ENCODE measurements at places on chromosomes 6 and 20.

DNA sequence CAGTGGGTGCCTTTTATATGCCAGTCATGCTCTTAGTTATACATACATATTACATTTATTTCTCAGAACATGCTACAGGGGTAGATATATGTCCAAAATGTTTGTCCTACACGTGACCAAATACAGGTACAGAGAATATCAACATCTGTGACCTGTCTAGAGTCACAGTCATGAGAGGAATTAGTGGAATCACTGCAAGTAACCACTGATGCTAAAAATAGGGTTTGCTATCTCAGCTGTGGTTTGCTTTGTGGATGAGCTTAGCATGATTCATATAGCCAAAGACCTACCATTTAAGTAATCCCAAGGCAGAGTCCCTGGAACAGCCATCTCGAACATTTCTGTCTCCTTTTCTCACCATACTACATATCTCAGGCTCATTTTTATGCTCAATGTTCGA is 32.3 kb downstream of the GSTA3 start:
- DNase-seq = no peak

DNA sequence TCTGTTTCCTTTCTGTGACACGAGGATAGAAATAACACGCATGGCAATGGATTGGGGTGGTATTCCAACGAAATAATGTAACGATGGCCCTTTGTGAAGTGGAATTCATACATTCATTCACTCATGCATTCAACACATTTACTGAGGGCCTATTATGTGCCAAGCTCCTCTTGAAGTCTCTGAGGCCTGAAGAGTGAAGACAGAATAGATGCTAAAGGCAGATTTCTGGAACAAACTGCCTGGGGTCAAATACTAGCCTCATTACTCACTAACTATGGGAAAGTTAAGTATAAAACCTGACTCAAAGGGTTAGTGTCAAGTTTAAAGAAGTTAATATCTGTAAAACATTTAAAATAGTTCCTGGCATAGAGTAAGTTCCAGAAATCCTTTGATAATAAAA is 279.6 kb upstream of the SULF2 start:
- no peak for DNase-seq

DNA sequence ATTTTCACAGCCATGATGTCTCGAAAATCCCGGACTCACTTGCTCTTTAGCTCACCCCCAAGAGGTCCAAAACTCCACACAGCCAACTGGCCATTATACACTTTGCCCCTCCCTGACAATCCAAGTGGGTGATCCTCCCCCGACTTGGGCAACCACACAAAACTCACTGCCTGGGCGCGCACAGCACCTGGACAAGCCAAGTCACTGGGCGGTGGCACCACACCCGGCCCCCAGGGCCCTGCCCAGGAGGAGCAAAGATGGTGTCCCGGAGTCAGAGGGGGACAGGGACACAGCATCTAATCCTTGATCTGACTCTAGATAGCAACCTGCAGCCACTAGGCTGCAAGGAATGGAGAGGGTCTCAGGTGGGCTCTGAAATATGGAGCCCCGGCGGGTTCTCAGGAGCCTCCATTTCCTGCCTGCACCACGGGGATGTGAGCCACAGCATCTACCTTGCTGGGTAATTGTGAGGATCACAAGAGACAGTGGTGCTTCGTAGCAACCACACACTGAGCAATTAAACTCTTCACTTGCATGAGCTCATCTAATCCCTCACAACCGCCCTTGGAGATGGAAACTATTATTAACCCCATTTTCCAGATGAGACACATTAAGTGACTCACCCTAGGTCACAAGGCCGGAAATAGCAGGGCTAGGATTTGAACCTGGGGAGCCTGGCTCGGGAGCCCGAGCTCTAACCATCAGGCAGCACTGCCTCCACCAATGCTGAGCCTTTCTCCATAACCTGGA is 66.6 kb downstream of the BMP7 start:
- no peak for DNase-seq

- no peak for DNase-seq
Measured at GRCh38 chr6:148964467-148964866, 217.6 kb downstream of the UST start.

DNA sequence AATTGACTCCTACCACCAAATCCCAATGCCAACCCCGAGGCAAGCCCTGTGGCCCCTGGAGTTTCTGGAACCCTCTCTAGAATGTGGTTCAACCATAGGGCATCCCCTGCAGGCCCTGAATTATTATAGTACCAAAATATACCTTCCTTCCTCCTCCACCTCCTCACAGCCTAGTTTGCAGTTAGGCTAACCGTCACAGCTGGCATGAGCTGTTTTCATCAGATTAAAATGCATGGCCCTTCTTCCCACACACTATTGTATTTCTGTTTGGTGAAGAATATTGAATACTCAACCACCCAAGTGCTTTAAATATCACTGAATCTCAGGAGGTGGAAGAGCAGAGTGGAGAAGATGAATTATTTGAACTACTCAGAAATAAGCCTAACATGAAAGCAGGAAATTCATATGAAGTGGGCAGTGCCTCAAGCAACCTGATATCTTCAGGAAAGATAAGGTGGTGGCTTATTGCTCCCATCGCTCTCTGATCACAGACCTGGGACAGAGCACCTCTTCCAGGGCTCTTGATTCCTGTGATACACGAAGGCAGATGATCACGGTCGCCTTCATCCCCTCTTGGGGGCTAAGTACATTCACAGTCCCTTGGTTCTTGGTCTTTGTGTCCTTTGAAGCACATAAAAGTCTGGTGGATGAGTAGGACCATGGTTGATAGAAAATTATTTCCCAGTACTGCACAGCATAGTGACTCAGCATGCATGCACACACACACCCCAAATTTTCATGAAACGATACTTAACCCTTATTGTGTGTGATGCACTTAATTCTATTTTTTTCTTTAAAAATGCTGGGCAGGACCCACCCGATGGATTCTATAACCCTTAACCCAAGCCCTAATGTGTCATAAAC is 90.9 kb downstream of the PSMG4 start:
- no peak for DNase-seq

DNA sequence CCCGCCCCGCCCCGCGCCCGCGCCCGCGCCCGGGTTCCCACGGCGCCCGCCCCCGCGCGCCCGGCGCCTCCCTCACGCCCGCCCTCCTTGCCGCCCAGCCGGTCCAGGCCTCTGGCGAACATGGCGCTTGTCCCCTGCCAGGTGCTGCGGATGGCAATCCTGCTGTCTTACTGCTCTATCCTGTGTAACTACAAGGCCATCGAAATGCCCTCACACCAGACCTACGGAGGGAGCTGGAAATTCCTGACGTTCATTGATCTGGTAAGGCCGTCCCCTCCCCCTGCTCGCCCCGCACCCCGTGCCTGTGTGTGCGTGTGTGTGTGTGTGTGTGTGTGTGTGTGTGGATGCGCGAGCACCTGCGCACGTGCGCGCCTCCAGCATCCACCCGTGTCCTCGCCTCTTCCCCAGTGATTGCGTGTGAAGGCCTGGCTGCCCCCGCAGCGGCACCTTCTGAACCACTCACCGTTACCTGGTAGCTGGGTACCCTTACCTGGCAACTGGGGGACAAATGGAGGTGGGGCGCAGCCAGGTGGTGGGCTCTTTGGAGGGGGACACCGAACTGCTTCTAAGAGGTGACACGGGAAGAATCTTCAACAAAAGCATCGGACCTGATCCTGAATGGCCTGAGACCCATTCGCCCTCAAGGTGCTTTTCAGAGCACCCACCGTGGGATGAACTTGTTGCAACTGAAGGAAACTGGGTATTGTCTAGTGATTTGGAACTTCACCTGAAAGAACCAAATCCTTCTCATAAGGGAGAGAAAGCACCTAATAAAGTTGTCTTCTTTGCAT is at the start of gene AIG1:
Gene AIG1, plus strand, starts transcription at position 84 of the 791 bp plus-strand sequence. Its CDS starts 37 bp downstream, at position 121.
- no peak for DNase-seq

DNA sequence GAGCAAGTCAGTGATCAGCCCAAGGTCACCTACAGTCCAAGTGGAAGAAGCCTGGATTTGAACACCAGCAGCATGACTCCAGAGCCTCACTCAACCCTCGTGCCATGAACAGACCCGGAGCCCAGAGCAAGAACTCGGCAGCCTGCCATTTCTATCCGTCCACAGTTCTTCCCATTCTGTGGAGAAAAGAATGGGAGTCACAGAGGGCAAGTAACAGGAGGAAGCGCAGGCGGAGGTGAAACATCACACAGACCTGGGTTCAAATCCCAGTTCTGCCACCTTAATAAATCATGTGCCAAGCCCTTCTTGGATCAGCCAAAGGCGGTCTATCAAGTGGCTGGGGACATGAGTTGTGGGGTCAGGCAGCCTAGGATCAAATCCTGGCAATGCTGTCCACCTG is 4.3 kb downstream of the PREX1 start:
- DNase-seq = no peak

- DNase-seq = no peak
Measured at GRCh38 chr20:59305908-59306655, 5.7 kb downstream of the EDN3 start.

GRCh38 chr6:27825025-27825793 is 87.0 kb downstream of the OR2B2 start:
- DNase-seq = no peak

GRCh38 chr6:103198386-103198785 is 1661.3 kb downstream of the HACE1 start:
- DNase-seq = no peak

DNA sequence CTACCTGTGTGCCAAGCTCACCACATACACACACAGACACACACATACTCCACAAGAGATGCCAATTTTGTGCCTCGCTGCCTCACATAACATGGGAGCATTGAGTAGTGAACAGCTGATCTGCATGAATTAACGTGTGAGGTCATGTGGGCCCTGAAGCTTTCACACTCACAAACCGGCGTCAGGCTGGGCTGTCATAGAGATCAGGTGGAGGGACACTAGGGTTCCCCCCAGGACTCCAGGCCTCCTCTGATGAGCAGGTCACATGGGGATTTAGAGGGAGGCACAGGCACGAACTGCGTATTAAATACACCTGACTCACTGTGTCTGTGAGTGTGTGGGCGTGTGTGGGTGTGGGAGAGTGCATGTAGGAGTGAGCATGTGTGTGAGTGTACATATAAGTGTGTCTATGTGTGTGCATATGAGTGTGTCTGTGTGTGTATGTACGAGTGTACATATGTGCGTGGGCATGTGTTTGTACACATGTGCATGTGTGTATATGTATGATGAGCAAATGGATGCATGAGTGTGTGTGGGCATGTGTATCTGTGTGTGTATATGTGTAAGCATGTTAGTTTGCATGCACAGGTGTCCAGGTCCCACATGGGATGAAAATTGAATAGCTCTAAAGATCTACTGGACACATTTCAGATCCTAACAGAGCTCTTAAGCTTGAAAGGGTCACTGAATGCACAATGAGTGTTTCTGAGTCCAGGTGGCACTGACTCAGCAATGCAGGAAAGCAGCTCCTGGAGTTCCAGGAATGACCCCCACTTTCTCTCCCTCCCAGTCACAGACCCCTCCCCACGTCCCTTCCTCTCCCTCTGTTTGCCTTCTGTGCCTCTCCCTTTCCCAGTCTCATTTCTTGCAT is 336.6 kb downstream of the PREX1 start:
- no peak for DNase-seq

- DNase-seq = no peak
Measured at GRCh38 chr6:150641398-150642139, 41.9 kb downstream of the PLEKHG1 start.
